ENCODE measurements at places on chromosomes 2 and 18. TPM values are rescaled to one million over a fixed set of nuclear protein-coding genes. Genes with fewer than 3 reads are reported as not detected.

Gene PLB1
- total RNA-seq, result 0.30 TPM

Gene INHBB
- total RNA-seq, result under 0.01 TPM

Gene RALB
- total RNA-seq, result 284 TPM

Gene STEAP3
- total RNA-seq, result 2.1 TPM

Gene GALNT3
- total RNA-seq, result 0.32 TPM

Gene CHRNG
- not detected for total RNA-seq

Gene TRABD2A
- 1.1 TPM for total RNA-seq

Gene ACAA2
- total RNA-seq, result 68.9 TPM

Gene MYL12B
- 686 TPM for total RNA-seq

Gene ANKRD30B
- total RNA-seq, result not detected

Gene CELF4
- total RNA-seq, result not detected

Gene RIT2
- total RNA-seq, result not detected

Gene PDK1
- 5.8 TPM for total RNA-seq

Gene CHST9
- total RNA-seq, result not detected

Gene DIPK1C
- not detected for total RNA-seq

Gene DCC
- total RNA-seq, result under 0.01 TPM

Gene CDC42EP3
- total RNA-seq, result 38.3 TPM

Gene SOX11
- total RNA-seq, result under 0.01 TPM

Gene TNFRSF11A
- total RNA-seq, result 2.3 TPM

Gene FIGN
- total RNA-seq, result 1.1 TPM

Gene ALPI
- total RNA-seq, result not detected

Gene GNLY
- total RNA-seq, result not detected

Gene C1QL2
- 0.15 TPM for total RNA-seq

Gene TAF1B
- total RNA-seq, result 34.4 TPM

Gene FHL2
- total RNA-seq, result 111 TPM

Gene DSG2
- total RNA-seq, result under 0.01 TPM
